ENCODE measurements at places on chromosomes 5 and 9.

- no peak for DNase-seq
These were observed 223.2 kb downstream of the CACNA1B start for GRCh38 chr9:138100711-138101350.

DNA sequence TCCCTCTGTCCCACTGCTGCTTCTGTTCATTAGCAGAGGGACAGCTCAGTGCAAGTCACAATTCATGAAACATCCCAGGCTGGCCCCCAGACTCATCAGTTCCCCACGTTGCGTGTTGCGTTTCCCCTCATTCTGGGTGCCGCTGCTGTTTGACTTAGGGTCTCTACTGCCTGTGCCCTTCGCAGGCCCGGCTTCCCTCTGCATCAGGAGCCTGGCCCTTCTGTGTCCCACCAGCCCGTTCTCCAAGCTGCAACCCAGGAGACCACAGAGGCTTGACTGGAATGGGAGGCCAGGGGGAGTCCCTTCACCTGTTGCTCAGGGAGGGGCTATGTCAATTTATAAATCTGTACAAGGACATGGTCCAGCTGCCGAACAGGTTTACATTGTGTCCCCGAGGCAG, 53.9 kb upstream of the SUSD3 start:
- no peak for DNase-seq

GRCh38 chr9:83125671-83126070, 62.7 kb upstream of the RASEF start:
- no peak for DNase-seq

DNA sequence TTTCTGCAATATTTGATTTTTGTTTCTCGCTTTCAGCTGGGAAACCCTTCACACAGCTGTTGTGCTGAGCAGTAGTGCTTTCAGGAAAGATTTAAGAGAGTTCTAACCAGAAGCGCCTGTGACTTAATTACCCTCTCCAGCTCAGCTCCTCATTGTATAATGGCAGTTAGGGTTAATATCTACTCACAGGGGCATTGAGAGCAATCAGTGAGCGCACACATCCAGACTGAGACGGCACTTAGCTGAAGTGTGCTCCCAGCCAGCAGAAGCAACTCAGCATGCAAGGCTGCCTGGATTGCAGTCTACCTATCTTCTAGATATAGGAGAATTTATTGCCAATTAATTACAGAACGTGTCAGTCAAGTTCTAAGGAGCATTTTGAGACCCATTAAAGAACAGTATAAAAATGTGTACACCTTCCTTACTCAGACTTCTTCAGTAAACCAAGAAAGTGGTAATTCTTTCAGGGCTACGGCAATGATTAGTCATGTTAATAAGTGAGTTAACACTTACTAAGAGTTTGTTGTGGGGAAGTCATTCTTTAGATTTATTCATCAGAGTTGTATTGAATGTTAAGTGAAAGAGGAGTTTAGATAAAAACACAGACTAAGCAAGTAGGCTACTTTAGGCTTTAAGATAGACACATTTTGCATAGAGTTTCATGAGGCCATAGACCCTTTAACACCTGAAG, 111.7 kb upstream of the PCAT7 start:
- DNase-seq, result no peak

DNA sequence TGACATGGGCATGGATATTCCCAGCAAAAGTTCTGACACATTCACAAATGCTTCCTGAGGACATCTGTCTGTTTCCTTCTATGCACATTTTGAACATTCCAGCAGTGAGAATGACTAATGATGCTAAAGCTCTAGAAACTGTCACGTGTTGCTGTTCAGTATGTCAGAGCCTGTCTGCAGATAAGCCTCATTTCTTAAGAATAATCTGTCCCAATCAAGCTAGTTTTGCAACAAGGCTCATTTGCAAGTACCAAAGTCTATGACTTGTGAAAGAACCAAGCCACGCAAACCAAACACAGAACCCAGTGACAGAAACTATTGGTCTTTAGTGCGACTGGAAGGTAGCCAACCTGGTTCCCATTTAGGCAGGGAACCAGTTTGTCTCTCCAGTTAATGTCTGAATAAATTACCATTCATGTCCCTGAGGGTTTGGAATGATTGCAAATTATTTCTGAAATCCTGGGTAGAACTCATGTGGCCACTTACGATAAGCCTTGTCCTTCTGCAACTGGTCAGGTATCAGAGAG, 178.5 kb downstream of the C9orf152 start:
- DNase-seq, result no peak

GRCh38 chr9:121292801-121293241, 24.9 kb downstream of the GSN start:
- no peak for DNase-seq

- no peak for DNase-seq
These were observed 101.2 kb downstream of the PLK2 start for GRCh38 chr5:58358501-58359178.

- DNase-seq, result no peak
These were observed 84.5 kb downstream of the NRG2 start for GRCh38 chr5:139958432-139959148.

GRCh38 chr5:132873119-132873929, at the start of gene LEAP2:
TSS of gene LEAP2 (plus strand) at chr5:132873668. CDS start at chr5:132873695, 27 bp downstream.
- no peak for DNase-seq

GRCh38 chr9:97280755-97281330, 26.6 kb upstream of the CCDC180 start:
- DNase-seq, result no peak

DNA sequence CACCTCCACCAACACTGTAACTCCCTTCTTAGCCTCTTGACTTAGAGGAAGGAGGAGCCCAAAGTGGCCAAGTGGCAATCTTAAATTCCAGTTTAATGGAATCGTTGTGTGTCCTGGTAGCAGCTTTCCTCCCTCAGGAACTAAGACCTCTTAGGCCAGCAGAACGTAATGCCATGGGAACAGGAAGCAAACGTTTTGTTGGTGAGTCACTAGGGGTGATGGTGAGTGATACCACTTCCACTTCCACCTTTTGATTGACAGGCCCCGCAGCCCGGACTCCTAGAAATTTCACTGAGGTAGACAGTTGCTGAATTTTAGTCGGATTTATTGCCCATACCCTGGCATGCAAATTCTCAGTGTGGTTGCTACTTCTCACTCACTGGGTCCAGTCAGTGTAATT, 94.2 kb upstream of the FBN2 start:
- no peak for DNase-seq

DNA sequence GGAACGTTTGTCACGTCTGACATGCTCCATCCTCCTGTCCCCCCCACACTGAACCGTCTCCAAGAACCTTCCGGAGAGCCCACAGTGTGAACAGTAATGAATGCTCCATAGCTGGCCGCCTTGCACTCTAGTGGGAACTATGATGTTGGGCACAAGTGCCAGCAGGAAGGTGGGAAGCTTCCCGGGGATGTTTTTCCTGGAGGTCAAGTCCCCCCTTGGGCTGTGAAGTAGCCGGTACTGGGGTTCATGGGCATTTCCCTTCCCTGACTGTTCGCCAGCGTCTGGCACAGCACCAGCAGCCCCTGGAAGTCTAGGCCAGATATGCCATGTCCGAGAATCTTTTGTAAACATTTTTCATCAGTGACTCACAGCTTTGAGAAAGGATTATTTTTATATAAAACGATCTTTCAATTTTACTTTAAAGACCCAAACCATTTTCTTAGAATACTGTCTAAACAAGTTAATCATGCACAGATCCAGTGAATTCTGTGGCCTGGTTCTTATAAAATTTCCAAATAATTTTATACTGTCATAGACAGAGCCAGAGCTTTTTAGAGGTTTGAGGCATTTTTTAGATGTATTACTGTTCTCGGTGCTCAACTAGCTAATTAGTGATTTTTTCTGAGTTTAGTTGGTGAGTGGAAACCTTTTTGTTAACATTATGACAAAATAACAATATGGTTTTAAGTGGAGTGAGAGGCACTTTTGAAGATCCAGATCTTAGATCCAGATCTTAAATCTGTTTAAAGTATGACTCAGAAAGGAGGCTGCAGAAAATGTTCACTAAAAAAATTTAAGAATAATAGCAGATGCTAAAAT, 11.6 kb downstream of the ABL1 start:
- DNase-seq, result no peak

GRCh38 chr5:160921423-160922285, 69.6 kb upstream of the ATP10B start:
- DNase-seq, result no peak

- DNase-seq, result no peak
These were observed 43.5 kb downstream of the ADAMTS2 start for GRCh38 chr5:179301796-179302195.

GRCh38 chr5:156949424-156949823, 13.6 kb downstream of the TIMD4 start:
- DNase-seq, result no peak

GRCh38 chr9:78775696-78776295, 478.9 kb downstream of the PSAT1 start:
- no peak for DNase-seq

DNA sequence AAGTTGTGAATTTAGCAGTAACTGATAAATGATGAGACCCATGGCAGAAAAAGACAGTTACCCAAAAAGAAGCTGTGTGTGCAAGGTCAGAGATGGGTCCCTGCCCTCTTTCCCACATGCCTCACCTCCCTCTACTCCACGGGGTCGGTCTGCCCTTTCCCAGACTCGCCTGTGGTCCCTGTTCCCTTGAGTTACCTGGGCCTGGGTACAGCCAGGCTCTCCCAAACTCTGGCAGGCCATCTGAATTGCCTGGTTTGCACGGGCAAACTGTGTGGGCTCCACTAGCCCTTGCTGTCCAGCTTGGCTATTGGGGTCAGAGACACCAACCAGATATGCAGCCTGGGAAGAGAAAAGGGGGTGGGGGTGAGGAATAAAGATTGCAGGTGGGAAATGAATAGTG, 18.4 kb upstream of the TPM2 start:
- no peak for DNase-seq

DNA sequence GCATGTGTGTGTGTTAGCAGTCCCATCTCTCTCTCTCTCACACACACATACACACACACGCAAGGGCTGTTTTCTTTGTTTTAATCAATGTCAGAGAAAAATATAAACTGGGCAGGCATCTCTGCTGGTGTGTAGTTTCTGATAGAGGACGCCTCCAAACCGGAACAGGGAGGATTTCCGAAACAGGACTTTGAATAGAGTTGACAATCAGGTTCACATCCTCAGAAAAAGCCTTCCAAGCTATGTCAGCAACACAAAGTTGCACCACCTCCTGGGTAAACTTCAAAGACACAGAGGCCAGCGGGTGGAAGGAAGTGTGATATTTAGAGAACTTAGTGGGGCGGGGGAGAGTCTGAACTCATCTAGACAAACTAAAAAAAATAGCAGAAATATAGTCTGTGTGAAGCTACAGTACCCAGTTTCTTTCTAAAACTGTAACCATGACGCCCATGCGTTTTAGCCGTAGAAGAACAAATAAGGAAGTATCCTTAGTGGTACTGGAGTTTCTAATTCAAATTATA, 1.2 kb downstream of the ST8SIA4 start:
- DNase-seq, result peak; percentile 32

DNA sequence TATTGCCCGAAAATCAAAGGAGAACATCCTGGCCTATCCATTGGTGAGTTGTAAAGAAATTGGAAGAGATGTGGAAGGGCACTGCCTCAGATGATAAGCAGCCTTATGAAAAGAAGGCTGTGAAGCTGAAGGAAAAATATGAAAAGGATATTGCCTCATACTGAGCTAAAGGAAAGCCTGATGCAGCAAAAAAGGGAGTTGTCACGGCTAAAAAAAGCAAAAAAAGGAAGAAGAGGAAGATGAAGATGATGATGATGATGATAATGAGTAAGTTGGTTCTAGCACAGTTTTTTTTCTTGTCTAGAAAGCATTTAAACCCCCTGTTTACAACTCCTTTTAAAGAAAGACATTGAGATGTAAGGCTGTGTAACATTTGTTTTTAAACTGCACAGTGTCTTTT, 59.8 kb upstream of the ZBED3 start:
- DNase-seq, result no peak

DNA sequence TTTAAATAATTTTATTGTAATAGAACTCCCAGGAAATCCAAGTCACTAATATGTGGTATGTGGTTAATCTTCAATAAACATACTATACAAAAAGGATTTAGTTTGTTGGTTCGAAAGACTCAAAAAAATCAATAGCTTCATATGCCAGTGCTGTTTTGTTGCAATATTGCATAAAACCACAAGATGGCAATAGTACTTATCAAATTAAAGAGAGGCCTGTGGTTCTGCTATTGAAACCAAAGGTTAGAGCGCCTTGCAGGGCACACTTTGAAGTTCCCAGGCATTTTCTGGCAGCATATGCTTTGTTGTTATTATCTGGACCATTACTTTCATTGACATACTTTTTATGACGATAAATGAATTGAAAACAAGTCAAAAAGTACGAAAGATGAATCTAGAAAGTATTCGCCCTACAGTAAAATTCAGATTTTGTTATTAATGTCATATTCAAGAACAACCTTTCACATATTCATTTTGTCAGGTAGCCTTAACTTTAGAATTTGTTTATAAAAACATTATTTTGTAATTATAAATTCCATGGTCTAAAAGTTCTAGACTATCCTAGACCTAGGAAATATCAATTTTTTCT, 316.3 kb downstream of the MCTP1 start:
- peak; percentile 60 for DNase-seq

DNA sequence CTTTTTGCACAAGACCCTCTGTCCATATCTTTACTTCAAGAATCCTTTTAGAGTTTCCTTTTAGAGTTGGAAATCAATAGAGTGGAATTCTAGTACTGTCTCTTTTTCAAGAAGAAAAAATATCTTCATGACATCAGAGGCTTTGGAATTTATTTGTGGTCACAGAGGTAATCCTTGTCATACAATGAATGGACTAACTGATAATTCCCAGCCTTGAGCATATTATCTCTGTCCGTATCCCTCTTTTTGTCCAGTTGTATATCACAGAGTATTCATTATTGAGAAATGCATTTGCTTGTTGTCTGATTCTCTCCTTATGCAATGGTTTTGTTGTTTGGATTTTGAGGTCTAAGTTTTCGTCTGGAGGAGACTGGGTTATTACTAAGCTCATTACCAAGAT, 82.0 kb upstream of the HAPLN1 start:
- no peak for DNase-seq

GRCh38 chr9:86043999-86044398, 55.4 kb downstream of the GOLM1 start:
- no peak for DNase-seq

DNA sequence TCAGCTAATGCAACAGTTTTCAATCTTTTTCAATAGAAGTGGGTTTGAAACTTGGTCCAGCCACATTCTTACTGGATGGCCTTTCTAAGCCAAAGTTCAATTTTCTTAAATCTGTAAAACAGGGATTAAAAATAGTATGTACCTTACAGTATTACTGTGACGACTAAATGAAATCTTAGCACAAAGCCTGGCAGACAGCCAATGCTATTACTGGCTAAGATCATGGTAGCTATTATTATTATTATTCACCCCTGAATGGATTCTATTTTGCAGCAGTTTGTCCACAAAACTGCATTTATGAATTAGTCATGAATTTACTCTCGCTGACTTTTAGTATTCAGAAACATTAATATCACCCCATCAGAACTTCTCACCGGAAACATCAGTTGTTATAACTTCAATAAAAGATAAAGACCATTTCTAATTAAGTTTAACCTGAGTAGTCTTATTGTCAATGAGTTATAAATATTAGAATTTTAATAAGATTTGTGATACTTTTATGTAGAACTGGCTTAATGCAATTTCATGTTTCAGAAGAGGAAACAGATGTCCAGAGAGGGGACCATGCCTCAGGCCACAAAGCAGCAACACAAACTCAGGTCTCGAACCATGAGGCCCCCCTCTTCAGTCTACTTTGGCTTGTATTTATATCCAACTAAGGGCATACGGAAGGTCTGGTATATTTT, 468.2 kb downstream of the ARHGEF28 start:
- no peak for DNase-seq

GRCh38 chr5:5270958-5271785, 131.0 kb downstream of the ADAMTS16 start:
- peak; percentile 77 for DNase-seq

- DNase-seq, result no peak
These were observed 11.8 kb downstream of the RBM18 start for GRCh38 chr9:122252796-122253195.

Data from NCI-H748 treated with DMSO at 0.1 percent for 48 hours (cell line).